ENCODE measurements at places on chromosomes 12 and 14.

- peak; percentile 80 for DNase-seq
Observed at GRCh38 chr12:122063694-122064024, 14.9 kb upstream of the MLXIP start.

DNA sequence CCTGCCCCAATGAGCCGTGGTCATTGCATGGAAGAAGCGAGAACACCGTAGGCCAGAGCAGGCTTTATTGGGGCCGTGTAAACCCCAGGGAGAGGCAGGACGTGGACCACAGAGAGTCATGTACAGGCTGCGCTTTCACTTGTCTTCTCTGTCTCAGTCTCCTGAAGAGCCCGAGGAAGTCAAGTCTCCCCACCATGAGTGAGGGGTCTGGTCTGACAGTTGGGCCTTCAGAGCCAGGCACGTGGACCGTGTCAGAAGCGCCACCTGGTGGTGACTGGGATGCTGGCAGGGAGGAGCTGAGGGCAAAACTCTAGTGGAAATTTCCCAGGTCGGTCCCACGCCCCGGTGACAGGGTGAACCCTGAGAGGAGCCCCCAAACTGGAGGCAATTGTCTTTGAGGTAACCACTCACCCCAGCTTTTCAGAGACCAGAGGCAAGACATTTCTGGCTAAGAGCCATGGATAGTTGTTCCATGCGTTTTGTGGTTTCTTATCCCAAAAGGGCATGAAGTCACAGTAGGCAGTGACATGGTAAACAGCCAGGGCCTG lies 17.4 kb downstream of the RPS6KL1 start:
- DNase-seq: peak; percentile 72

GRCh38 chr12:219891-220352 lies 6.0 kb upstream of the SLC6A12 start:
- peak; percentile 97 for DNase-seq

GRCh38 chr12:65171073-65171472 lies 1.7 kb downstream of the LEMD3 start:
- no peak for DNase-seq

GRCh38 chr12:60415351-60415750 lies 819.5 kb downstream of the SLC16A7 start:
- no peak for DNase-seq

- DNase-seq: no peak
Observed at GRCh38 chr12:51714666-51715065, 123.6 kb downstream of the SCN8A start.

DNA sequence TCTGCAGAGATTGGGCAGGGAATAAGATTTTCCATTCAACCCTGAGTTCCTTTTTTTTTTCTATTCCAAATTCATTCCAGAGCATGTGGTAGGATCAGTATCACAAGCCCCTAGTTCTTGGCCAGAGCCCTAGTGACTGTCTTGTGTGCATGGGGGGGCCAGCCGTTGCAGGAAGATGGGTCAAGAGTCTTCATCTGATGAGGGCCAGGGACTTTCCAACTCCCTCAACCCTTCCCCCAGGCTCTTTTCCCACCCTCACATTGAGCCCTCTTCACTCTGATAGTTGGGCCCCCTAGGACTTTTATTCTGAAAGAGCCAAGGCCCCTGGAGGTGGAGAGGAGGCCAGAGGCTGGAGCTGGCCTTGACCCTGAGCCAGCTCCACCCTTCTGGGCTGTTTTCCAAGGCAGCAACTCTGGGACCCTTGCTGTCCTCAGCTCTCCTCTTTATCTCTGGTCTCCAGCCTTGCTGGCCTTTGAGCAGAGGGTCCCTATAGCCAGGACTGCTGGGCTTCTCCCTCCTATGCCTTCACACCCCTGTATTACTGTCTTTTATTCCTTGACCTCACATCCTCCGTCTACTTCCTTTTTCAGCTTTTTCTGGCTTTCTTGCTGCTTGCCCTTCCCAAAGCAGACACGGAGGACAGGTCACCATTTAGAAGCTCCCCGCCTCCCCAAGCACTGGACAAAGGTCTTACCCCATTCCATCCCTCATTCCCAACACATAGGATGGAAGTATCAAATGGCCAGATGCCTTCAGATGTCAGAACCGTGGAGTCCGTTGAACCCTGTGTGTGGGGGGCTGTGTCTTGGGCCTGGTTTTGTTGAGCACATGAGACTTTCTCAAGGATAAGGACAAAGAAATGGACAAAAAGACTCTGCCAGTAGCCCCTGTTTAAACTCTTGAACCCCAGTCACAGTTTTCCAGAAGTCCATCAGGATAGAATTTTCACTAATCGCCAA lies 5.6 kb downstream of the RBP5 start:
- no peak for DNase-seq

DNA sequence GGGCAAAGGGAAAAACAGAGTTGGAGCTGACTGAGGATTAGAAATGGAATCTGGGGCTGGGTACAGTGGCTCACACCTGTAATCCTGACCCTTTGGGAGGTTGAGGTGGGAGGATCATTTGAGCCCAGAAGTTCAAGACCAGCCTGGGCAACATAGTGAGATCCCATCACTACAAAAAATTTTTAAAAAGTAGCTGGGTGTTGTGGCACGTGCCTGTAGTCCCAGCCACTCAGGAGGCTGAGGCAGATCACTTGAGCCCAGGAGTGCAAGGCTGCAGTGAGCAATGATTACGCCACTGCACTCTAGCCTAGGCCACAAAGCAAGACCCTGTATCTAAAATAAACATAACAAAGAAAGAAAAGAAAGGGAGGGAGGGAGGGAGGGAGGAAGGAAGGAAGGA lies 14.9 kb upstream of the DCP1B start:
- DNase-seq: no peak

DNA sequence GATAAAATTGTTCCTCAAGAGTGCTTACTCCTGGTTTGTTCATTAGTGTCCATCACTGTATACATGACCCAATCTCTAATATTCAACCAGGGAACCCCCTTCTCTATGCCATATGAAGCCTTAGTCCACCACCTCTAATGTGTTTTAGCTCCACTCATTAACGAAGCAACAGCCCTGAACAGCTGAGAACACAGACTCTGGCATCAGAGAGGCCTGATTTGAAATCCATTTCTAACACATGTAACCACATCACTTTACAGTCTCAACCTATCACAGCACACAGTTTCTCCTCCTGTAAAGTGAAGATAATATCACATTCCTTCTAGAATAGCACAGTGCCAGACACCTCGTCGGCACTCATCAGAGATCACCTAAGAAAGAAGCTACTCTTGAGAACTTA lies 64.3 kb downstream of the C2CD5 start:
- DNase-seq: no peak

GRCh38 chr12:6114476-6114870 lies 10.0 kb downstream of the VWF start:
- DNase-seq: no peak

GRCh38 chr14:70442750-70443149 lies 9.2 kb upstream of the ADAM21 start:
- no peak for DNase-seq

- DNase-seq: no peak
Observed at GRCh38 chr12:79187032-79187431, 322.5 kb downstream of the SYT1 start.

GRCh38 chr14:58941629-58942028 lies 246.8 kb upstream of the DAAM1 start:
- no peak for DNase-seq

DNA sequence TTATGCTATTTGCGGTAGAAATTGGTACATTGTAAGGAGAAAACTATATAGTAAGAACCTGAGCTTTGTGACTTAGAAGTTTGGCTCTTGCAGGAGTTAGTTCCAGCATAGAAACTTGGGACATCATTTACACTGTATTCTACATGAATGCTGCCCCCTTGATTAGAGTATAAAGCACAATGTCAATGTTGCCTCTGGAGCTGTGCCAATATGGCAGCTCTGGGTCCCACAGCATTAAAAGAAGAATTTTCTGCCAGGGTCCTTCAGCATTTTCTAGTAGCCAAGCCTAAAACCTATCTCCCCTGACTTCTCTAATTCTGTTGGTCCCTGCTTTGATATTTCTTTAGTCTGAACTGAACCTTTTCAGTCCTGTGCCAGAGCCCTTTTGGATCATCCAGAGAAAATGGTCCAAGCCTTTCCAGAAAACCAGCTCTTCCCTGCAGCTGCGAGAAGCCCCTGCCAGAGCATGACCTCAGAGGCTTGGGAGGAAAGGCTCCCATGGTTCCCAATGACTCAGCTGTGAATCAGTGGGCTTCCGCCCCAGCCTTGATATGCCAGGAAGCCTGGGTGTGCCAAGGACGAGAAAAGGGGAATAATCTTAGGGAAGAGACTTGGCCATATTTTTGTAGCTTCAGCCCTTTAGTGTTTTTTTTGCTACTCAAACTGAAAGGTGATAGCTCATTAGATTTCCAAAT lies 43.2 kb downstream of the PLEKHG7 start:
- DNase-seq: no peak

- no peak for DNase-seq
Observed at GRCh38 chr12:50017641-50018040, 7.7 kb downstream of the RACGAP1 start.

DNA sequence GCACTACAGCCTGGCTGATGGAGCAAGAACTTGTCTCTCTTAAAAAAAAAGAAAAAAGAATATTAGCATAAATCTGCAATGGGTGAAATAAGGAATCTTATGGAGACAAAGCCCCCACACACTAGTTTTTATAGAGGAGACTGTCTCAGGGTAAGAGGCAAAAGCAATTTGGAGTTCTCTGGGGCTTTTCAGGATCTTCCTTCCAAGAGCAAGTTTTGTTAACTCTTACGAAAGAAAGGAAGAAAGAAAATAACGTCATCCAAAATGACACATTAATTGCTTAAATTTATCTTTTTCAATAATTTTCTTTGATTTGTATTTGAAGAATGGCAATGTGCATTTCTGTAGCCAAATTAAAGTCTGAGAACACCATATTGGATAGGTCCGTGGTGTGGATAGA lies 3.8 kb downstream of the PDE6H start:
- DNase-seq: no peak

- no peak for DNase-seq
Observed at GRCh38 chr14:56794557-56795283, 15.6 kb downstream of the OTX2 start.

- DNase-seq: no peak
Observed at GRCh38 chr14:48382961-48383360, 707.6 kb upstream of the MDGA2 start.

DNA sequence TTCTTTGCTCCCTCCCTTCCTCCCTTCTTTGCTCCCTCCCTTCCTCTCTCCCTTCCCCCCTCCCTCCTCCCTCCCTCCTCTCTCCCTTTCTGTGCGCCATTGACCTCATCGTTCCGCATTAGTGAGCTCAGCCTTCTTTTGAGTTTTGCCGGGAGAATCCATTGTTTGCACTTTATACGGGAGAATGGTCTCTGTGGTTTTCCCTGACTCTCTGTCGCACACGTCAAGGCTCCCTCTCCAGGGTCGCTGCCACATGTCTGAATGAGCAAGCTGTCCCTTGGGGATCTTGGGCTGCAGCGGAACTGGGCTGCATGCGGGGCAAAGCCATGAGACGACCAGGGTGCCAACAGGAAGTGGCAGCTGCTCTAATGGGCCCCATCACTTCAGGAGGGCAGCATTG lies 118.5 kb downstream of the GLT1D1 start:
- DNase-seq: no peak

GRCh38 chr12:26192142-26192541 lies 3.2 kb upstream of the SSPN start:
- no peak for DNase-seq

GRCh38 chr12:76242813-76243550 lies 105.2 kb downstream of the BBS10 start:
- DNase-seq: no peak

DNA sequence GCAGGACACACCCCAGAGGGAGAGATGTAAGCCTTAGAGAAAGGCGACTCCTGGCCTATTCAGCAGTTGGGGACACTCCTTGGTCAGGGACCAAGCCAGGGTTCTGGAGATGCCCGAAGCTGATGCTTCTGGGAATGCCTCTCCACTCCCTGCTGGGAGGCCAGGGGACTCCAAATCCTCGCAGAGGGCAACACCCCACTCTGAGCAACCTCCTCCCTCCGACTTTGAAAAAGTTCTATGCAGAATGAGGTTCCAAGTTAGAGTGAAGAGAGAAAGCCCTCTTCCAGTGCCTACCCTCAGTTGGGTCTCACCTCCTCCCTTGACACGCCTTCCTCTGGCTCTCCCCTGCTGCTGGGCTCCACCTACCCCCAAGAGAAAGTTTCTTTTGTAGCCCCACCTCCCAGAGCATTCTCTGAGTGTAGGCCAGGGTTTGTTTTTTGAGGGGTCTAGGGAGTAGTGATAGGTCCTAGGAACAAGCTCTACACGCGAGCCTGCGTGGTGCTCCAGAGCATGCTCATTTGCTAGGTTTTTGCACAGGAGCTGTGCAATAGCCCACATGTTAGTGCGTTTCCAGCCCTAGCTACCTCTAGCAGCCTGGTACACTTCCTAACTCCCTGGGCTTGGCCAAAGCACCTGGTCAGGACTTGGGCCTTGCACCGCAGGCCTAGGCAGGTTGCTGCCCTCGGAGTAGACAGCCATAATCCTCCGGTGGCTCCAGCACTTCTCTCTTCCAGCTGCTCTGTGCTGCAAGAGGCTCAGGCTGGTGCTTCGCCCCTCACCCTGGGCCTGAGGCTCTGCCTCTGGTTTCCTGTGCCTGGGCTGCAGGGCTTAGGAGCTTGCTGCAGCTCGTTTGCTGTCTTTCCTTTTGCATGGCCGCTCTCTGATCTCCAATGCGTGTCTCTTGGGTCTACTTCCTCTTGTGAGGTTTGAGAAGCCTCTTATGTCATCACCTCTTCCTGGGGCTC lies 590 bp upstream of the CEBPE start:
- DNase-seq: no peak

GRCh38 chr12:14769466-14769968 lies 33.8 kb downstream of the WBP11 start:
- DNase-seq: peak; percentile 87

DNA sequence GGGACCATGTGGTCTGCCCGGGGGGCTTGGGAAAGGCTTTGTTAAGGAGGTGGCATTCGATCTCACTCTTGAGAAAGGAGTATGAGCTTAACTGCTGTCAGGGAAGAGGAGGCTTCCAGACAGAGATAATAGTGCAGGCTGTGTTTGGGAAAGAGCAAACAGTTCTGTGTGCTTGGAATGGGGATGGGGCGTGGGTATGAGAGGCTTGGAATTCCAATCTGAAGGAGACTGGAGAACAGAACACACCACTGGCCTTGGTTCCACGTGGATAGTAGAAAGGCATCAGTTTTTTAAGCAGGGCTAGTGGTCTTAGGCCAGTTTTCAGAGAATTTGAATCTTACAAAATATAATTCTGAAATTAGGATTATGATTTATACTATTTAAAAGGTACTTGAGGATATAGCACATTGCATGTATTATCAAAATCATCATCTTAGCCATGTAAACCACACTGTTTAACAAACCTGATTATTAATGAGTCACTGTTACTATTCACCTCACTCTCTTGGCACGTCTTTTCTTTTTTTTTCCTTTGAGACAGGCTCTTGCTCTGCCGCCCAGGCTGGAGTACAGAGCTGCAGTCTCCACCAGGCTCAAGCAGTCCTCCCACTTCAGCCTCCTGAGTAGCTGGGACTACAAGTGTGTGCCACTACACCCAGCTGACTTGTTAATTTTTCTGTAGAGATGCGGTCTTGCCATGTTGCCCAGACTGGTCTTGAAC lies 38.5 kb upstream of the KCNK13 start:
- DNase-seq: no peak

GRCh38 chr12:96988919-96989318 lies 81.9 kb downstream of the NEDD1 start:
- no peak for DNase-seq

GRCh38 chr12:47149146-47149545 lies 69.4 kb upstream of the AMIGO2 start:
- DNase-seq: no peak

- no peak for DNase-seq
Observed at GRCh38 chr12:63226792-63227463, 75.9 kb upstream of the AVPR1A start.

- DNase-seq: no peak
Observed at GRCh38 chr14:101167428-101167827, 263.9 kb upstream of the RTL1 start.

GRCh38 chr14:32933629-32934072 lies 5.0 kb upstream of the NPAS3 start:
- peak; percentile 48 for DNase-seq

Measured in H9 (cell line).